Muscle of back (tissue), 13 donors: ENCODE measurements at places on chromosomes 7 and 10. TPM values are rescaled to one million over a fixed set of nuclear protein-coding genes. Genes with fewer than 3 reads are reported as not detected.

DNA sequence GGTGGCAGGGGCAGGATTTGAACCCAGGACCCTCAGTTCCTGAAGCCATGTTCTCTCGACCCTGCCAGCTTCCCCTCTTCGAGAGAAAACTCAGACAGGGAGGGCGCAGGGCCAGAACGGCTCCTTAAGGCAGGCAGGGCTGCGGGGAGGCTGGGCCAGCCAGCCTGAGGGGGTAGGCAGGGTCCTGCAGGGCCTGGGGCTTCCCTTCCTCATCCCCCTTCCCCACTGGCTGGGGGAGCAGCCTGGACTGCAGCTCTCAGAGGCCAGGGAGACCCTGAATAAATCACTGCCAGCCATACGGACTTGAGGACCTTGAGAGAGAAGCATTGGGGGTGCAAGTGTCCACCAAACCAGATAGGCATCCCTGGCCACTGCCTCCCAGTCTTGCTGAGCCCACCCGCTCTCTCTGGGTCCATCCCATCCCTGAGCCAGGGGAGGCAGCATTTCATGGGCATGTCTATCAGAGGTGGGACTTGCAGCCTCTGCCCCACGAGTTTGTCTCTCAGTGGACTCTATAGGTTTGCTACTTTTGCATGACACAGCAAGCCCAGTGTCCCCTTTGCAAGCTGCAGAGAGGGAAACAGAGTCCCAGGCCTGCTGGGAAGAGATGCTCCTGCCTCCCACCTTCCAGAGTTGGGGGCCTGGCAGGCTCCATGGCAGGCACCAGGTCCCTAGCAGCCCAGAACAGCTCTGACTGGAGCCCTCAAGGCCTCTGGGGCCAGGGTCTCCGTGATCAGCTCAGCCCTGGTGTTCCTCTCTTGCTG is 70.9 kb downstream of the MYL10 start:
- no peak for DNase-seq

- no peak for DNase-seq
These were observed 11.1 kb downstream of the C7orf57 start for GRCh38 chr7:48046458-48046857.

GRCh38 chr7:133502498-133502897 is 249.6 kb downstream of the EXOC4 start:
- DNase-seq, result no peak

GRCh38 chr10:17001961-17002749 is 127.5 kb downstream of the CUBN start:
- DNase-seq, result peak; percentile 96

DNA sequence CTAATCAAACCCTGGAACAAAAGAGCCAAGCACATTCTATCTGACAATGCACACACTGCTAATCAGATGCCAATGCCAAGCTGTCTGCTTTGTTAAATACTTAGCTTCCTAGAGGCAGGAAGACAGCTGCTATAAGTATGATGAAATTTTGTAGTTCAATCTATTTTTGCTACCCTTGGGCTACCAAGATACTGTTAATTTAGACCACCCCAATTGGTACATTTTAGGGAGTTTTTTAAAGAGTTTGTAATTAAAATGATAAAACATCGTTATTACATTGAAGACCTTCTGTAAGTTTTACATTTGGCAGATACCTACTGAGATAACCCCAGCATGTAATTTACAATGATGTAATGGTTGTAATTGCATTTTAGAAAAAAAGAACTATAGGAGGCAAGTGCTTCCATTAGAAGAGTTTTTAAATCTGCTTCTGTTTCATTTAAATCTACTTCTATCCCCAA is 268.5 kb downstream of the ADK start:
- DNase-seq, result no peak

GRCh38 chr7:51869452-51869851 is 552.8 kb upstream of the COBL start:
- no peak for DNase-seq

- no peak for DNase-seq
These were observed 3.2 kb upstream of the EPC1 start for GRCh38 chr10:32349968-32350738.

DNA sequence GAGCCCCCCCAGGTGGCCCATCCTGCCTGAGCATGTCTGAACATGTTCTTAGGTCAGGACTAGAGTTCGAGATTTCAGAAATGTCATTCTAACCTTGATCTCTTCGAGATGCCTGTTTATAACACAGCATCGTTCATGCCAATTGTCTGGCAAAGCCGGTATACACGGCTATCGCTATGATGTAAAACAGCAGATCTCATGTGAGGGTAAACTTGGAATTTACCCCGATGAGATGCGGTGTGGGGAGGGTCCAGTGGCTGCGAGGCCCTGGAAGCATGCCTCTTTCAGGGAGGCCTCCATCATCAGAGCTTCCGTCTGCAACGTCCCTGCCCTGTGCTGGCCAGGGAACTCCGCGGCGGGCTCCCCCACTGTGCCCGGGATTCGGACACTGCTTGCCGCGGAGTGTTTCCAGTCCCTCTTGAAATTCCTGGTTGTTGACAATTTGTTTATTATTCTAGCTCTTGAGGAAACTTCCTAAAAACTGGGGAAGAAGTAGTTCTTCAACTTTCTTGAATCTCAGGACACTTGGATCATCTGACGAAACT is 168.6 kb upstream of the RHEB start:
- DNase-seq, result no peak

DNA sequence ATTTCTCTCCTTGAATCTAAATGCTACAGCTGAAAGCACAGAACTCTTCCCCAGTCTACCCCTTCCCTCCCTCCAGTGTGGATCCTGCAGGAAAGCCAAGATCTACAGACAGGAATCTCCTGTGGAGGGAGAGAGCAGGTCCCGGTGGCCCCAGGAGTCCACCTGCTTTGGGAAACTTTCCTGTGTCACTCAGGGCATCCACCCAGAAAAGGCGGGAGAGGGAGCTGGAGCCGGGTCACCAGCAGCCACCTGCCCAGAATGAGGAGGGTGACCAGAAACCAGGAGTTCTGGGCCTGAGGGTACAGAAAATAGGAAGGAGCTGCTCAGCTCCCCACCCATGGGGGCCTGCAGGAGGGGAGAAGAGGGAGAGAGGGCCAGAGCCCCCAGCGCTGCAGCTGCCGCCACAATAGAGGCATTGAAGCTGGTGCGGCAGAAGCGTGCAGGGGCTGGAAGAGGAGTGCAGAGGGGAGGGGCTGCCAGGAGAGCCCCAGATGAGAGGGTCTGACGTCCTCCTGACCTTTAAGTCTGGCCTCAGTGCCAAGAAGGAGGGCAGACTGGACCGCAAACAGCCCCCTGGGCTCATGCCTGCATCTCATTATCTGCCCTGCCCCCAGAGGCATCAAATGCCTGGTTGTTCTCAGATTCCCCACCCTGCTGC is 56.3 kb upstream of the TMEM72 start:
- DNase-seq, result peak; percentile 25

- peak; percentile 87 for DNase-seq
These were observed 56.7 kb downstream of the MKI67 start for GRCh38 chr10:128069351-128070051.

GRCh38 chr10:12062754-12063482 is 5.8 kb upstream of the DHTKD1 start:
- no peak for DNase-seq

DNA sequence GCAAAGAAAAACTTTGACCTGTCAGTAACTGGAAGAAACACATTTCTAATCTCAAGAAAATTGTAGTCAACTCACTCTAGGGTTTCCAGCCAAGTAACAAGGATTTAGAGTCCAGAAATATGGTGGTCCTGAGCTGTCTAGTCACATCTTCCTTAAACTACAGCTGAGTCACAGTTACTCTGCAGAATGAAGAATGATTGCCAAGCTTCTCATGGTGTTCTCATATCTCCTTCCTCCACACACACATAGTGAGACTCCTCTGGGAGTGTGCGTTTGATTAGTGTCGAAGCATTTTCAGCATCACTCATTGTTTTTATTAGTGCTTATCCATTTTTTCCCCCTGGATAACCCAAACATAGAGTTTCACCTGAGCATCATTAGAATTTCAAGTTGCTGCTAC is 93.1 kb upstream of the CXCL12 start:
- DNase-seq, result no peak

DNA sequence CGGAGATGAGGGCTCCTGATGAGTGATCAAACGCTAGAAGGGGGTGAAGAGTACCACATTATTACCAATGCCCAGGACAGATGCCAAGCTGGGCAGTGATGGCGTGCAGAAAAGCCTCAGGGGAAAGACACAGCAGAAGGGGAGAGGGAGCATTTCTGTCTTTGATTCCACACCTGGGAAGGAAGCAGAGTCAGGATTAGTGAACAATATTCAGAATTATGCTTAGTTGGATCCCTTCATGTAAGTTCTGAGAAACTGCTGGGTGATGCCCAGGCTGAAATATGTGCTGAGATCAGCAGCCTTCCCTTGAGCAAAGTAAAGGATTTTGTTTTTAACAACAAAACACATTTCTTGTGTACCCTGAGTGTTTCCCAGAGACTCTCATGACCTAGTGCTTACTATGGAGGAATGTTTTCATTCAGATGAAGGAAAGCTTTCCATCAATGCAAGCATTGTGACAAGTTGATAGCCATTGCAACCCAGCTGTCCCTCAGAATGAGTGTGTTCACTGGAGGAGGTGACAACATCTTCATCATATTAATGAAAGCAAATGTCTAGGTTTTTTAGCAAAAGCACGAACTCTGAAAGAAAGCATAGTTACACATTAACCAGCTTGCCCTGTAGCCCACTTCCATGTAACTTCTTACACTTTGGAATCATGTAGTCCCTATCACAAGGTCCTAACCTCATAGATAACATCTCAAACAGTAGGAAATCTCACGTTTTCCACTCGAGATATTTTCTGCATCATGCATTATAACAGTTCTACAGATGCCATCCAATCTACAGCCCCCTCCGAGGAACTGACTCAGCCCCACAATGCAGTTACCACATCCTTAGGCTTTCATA is 23.8 kb upstream of the AKR1C1 start:
- DNase-seq, result no peak

Gene KLF14
- polyA plus RNA-seq, result 1.6 TPM

Gene LIPK
- polyA plus RNA-seq, result not detected

DNA sequence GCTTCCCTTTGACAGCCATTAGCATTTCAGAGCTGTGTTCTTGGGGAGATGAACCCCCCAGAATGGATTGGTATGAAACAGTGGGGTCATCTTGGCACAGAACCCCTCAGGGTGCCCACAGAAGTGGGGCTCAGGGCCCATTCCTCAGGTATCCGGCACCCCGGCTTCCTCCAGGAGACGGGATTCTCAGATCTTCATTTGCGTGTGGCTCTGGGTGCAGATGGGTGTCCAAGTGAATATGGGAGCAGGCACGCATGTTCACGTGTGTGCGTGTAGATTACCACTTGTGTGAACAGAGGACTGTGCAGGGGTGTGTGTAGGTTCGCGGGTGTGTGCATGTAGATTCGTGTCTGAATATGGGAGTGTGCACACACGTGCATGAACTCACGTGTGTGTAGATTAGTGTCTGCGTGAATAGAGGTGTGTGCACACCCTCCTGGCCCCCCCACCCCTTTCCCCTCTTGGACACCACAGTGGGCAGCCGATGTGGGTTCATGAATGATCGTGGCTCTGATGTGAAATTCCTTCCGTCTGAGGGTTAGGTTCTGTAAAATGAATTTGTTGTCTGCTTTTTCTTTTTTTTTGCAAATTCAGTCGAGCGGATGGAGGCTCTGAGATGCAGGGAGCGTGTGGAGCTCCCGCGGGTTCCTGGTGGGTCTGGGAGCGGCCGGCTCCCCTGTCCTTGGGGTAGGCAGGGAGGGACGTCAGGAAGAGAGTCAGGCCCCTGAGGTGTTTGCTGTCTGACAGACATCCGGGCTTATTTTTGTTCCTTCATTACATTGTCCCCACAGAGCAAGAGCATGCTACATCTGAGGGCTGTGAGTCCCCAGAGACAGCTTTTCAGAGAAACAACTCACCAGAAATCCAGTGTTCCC is 7.4 kb downstream of the ELFN1 start:
- no peak for DNase-seq

DNA sequence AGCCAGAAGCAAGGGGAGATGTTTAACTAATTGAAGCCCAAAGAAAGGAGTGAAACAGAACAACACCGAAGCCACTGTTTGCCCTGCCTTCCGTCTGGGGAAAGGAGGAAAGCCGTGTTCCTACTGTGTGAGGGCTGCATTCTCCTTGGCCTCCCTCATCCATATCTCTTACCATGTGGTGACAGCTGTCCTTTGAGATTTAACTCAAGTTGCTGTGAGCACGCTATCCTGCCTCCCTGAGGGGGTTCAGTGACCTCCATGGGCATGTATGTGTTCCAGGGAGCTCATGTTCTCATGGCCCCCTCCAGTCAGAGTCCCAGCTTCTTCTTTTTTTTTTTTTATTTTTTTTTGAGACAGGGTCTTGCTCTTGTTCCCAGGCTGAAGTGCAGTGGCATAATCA is 26.2 kb upstream of the CRHR2 start:
- DNase-seq, result no peak

DNA sequence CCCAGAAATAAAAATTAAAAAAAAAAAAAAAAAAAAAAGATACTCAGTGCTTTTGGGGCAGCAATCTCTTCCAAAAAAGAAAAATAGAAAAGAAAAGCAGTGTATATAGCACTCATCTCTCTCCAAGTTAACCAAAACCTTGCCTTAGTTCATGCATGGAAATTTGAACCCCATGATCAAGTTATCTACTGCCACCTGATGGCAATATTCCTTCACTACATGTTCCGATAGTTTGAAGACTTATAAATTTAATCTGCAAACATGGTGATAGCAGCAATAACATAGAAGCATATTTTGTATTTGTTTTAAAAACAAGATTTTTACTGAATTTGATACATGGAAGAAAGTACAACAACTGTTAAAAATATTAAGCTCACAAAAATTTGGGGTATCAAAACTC is 48.6 kb upstream of the SLIT1 start:
- DNase-seq, result peak; percentile 10

GRCh38 chr10:70775679-70776454 is 9.3 kb downstream of the TBATA start:
- no peak for DNase-seq

DNA sequence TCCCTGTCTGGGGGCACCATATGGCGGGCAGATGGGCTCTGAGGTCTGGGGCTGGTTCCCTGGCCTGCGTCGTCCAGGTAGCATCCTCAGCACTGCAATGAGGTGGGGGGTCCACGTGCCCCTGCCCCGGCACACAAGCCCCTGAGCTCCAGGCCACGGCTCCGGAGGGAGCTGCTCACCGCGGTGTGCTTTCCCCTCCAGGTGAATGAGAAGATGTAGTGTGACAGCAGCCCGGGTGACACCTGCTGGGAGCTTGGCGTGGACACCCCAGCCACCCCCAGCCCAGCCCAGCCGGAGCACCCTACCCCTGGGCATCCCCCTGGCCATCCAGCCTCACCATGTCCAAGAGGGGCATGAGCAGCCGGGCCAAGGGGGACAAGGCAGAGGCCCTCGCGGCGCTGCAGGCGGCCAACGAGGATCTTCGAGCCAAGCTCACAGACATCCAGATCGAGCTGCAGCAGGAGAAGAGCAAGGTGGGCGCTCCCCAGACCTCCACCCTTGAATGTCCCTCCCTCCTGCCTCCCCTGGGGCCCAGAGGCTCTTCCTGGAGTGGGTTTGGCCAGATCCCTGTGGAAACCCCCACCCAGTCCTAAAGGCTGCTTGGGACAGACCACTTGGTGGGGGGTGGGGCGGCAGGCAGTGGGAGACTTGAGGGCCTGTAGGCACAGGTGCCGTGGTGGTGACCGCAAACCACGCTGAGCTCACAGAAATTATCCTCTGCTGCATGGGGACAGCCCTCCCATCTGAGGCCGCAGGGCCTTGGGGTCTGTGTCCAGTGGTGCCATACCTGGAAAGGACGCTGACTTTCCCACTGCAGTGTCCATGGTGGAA is 38.9 kb downstream of the JAKMIP3 start:
- DNase-seq, result no peak
